ENCODE measurements at places on chromosomes 1 and 21.

DNA sequence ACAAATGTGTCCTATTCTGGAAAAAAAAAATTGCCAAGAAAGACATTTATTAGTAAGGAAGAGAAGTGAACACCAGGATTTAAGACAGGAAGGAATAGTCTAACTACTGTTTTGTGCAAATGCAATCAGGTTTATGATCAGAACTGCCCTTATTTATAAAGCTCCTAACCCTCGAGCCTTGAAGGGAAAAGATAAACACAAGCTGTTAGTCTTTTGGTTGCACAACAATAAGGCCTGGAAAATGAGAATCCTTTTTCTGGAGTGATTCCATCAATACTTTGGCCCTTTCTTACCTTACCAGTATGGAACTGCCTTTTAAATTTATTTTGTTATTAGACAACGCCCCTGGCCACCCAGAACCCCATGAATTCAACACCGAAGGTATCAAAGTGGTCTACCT lies 52.9 kb downstream of the SNRPE start:
- DNase-seq = no peak

DNA sequence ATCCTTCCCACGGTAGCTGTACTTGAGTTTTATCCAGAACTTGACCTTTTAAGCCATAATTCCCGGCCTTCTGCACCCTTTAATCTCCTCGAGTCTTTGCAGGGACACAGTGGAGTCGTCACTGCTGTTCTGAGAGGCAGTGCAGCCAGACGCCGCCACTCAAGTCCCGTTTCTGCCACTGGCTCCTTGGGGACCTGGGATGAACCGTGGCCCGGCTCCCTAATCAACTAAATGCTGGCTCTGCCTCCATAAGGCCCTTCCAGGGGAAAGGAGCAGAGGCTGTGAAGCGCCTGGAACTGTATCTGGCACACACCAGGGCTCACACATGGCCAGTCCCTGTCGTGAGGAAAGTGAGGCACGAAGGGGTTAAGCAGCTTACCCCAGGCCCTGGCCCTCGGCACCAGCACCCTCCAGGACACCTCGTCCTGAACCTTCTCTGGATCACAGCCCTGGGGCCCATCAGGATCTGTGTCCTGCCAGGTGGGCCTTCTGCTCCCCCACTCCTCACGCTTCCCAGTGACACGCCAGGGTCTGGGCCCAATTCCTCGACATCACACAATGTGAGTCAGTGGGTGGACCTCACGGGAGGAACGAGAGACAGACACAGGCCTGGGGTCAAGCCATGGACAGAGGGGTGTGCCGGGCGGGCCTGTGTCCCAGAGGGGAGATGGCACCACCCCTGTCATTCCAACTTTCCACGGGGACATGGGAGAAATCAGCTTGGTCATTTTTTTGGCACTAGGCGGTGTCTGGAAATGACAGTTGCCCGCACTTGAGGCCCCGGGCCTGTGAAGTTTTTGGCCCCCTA lies 23.5 kb upstream of the C1orf174 start:
- no peak for DNase-seq

DNA sequence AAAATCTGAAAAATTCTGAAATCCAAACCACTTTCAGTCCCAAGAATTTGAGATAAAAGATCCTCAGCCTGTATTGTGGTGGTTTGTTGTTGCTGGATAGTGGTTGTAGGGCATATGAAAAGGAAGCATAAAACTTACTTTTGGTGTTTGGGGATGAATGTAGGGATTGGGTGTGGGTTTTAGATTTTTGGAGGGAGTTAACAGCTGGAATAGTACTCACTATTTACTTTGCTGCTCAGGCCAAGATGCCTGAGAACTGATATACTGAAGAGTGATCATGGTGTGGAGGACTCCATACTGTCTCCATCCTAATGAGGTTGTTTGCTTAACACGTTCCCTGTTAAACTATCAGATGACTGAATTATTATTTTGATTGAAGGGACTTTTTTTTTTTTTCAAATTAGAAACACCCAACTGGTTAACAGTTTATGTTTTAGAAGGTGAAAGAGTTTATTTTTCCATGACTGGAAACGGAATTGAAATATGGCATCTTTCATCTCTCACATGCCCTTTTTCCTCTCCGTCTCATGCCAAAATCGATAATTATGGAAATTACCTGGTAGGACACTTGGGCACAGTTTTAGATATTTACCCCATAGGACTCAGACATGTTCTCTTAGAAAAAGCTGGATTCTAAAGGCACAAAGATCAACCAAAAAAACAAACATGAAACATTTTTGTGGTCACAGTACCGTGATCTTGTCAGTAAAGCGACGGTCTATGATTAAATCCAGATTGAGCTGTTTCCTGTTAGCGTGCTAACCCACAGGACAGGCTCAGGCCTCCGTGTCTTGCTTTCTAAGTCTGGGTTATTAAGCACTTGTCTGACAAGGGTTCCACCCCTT lies 37.3 kb downstream of the RGL1 start:
- DNase-seq = no peak

DNA sequence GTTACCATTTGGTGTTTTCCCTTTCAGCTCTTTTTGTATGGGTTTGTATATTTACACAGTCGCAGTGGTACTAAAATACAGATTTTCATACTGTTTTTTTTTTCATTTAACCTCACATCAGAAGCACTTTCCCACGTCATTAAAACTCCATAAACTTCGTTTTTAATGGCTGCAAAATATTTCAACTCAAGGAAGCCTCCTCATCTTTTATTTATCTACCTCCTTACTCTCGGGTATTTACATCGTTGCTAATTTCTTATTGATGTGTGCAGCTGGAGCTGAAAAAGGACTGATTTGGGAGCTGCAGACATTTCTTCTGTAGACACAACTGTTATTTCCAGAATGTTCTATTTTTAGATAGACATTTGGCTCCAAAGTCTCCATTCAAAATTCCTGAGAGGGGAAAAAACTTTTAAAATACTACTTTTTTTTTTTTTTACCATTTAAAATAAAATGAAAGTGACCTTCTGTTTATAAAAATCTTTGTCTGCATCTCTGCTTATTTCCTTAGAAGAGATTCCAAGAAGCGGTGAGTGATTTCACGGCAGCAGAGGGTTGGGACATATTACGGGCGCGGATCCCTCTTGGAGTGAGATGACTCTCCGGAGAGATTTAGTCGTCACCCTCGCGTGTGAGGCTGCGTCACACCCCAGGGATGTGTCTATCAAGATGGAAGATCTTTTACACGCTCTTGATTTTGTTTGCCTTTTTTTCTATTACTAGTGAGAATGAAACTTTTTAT lies 10.1 kb downstream of the RUNX3 start:
- DNase-seq = no peak

DNA sequence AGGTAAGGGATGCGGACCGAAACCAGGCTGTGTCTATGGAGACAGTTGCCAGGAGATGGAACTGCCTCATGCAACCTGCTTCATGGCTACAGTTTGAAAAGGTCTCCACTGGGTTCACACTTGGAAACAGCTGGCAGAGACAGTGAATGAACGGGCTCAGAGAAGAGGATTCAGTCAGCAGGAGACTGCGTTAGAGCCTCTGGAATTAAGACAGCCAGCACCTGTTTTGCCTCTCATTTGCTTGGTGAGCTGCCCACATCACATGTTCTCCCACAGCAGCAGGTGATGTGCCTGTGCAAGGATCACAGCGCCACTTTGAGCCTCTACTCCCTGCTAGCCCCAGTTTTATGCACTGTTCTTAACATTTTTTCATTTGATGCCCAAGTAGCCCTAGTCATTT lies 321.0 kb downstream of the PLPP3 start:
- no peak for DNase-seq

- DNase-seq = no peak
Measured at GRCh38 chr21:40846103-40846502, 855 bp downstream of the DSCAM start.

DNA sequence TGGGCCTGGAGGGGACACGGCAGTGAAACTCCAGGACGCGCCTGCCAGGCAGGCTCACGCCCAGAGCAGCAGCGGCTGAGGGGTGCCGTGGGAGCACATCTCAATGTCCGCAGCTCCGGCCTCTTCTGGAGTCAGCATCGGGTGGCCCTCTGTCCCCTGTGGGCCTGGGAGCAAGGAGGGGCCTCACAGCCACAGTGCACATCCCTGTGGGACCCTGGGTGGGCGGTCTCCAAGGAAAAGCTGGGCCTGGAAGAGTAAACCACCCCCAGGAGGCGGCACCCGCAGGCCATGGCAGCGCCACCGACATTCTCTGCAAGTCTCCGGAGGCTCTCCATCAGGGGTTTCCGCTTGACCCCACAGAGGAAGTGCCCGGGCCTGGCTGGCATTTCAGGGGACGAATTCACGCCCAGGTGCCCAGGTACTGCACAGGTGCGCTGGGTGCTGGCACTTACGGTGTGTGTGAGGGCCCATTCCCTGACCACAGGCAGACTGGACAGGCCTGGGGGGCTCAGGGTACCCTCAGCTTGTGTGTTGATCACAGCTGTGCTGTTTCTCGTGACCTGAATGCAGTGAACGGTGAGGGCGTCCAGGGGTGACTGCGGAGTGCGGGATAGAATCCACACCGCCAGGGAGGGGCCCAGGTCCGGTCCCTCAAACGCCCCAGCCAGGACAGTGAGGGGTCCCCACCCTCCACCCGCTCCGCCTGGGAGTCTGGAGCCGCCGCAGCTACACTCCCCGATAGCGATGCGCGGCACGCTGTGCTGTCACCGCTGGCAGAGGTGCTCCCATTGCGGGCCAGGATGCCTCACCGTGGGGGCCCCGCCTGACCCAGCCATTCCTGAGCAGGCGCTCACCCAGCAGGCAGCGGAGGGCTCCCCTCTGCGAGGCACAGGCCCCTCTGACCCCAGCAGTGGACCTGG lies 16.6 kb upstream of the RNF223 start:
- no peak for DNase-seq

GRCh38 chr1:87044424-87044823 lies 130.0 kb downstream of the HS2ST1 start:
- no peak for DNase-seq

GRCh38 chr1:180672105-180672504 lies 40.3 kb downstream of the XPR1 start:
- DNase-seq = no peak

DNA sequence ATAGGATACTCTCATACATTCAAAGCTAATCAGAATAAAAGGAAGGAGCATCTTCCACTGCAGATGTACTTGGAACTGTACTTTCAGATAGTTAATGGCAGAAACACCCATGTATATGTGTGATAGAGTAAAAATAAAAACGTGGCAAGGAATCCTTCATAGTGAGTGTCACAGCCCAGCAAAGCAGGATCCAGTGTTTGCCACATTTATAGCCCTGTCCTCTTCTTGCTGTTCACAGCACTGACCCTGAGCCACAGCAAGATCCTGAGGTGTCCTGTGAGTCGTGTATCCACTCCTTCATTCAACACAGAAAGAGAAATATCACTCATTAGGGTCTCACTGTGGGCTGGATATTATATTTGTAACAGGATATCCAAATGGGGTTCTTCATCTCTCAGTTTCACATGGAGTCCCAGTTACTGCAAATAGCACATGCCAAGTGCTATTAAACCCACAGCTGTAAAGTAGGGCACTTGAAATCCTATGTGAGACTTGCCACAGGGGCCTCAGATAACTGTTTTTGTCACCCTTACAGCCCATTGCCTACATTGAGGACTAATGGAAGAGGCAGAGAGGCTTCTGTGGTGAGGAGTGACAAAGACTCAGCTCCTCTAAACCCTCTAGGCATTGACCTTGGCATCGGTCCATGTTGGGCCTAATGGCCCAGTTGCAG lies 41.3 kb downstream of the CYP2J2 start:
- DNase-seq = no peak

DNA sequence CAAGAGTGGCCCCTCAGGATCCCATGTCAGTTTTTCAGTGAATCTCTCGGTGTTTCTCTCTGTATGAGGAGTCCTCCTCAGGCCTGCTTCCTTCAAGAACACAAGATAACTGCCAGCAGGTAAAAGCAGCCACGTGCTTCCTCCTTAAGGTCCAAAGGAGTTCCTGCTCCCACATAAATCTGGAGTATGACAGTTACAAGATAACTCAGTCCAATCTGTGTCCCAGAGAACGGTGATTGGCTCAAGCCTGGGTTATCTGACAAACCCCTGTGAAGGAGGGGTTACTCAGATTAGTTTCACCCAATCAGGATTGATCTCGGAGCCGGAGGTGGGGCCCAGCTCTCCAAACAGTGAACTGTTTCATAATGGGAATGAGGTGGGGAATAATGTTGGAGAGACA lies 5.8 kb upstream of the ANKRD13C start:
- DNase-seq = no peak

DNA sequence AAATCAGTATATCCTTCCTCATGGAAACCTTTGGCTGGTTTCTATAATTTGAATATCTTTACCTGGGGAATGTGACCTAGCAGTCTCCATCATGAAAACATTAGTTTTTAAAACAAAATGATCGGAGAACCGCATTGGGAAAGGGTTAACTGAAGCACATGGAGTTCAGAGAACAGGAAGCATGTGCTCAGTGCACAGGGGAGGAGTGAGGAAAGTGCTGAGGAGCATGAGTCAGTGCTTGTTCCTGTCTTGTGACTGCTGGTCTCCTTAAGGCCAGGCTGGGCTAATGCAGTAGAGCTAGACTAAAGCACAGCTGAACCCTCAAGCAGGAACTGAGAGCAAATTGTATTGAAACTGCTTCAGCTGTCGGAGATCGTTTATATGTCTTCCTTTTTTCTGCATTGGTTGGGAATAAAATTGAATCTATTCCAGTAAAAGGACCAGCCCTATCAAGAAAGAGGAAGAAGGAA lies 5.8 kb downstream of the IFI16 start:
- no peak for DNase-seq

DNA sequence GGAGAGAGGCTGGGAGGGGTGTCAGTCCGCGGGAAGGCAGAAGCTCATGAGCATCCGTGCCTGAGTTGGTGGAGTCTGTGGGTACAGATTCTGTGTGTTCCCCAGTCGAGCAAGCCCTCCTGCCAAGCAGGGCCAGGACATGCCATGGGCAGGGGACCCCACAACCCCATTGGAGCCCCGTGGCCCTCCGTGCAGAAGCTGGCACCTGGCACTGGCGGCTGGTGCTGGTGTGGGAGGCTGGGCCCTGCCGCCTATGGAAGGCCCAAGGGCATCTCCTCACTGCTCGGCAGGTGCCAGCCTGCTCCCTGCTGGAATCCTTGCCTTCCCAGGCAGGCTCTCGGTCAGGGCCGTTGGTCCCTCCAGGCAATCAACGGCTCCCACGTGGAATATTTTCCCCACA lies 73.7 kb downstream of the UBE2T start:
- DNase-seq = peak; percentile 32

DNA sequence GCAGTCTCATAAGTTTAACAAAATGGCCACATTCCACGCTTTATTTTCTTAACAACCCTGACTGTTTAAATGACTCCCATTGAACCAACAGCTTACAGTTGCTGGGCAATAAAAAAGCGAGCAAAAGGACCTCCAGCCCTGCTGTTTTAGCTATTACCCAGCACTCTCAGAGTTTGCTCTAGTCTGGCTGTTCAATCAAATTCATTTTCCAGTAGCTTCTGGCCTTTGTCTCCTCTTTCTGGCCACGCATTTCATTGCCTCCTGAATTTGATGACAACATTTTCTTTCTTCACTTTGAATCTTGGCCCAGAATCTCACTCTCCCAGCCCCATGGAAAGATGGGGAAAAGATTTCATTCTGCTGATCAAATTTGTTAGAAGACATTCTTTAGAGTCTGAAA lies 44.1 kb upstream of the DOCK7 start:
- DNase-seq = no peak

GRCh38 chr1:178066908-178067614 lies 26.8 kb upstream of the RASAL2 start:
- DNase-seq = no peak
